NCI-H2081 treated with DMSO at 0.1 percent for 48 hours (cell line): ENCODE measurements at places on chromosomes 4 and X.

- DNase-seq, result no peak
These were observed 47.2 kb upstream of the TMEM33 start for GRCh38 chr4:41887821-41888686.

GRCh38 chr4:171817026-171817425 lies 3.8 kb downstream of the GALNTL6 start:
- DNase-seq, result no peak

DNA sequence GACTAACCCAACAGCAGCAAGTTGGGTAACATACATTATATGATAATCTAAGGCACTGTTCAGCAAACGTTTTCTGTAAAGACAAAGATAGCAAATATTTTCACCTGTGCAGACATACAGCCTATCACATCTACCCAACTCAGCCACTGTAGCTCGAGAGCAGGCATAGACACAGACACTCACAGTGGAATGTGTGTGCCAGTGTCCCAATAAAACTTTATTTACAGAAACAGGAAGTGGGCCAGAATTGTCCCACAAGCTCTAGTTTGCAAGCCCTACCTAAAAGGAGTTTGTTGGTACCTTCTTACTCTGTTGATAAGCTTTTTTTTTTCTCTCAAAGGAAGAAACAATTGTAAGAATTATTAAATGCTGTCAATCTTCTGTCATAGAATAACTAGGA lies 11.9 kb upstream of the FAM9A start:
- DNase-seq, result no peak

DNA sequence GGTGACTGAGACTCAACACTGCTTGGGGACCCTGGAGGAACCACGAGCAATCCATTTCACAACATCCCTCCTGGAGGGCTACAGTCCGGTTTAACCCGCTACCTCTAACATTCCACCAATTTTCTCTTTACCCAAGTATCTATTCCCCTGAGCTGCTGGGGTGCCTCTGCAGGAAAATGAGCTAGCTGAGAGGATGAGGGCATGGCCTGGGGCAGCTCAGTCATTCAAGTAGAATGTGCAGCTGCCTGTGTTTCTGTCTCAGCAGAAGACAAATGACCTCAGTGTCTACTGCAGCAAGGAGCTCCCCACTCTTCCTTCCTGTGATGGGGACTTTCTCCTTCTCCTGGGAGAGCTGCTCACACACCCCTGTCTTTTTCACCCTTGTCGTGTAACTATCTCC lies 120.8 kb downstream of the ZNF518B start:
- DNase-seq, result no peak

DNA sequence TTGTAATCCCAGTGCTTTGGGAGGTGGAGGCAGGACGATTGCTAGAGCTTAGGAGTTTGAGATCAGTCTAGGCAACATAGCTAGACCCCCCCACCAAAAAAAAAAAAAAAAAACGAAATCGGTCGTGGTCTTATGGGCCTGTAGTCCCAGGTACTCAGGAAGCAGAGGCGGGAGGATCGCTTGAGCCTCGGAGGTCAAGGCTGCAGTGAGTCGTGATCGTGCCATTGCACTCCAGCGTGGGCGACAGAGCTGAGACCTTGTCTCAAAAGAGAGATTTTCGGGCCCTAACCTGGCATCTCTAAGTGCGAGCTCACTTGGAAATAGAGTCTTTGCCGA lies 7.0 kb upstream of the LETM1 start:
- no peak for DNase-seq

- DNase-seq, result no peak
These were observed 4.8 kb upstream of the FBXL5 start for GRCh38 chr4:15659768-15660570.

DNA sequence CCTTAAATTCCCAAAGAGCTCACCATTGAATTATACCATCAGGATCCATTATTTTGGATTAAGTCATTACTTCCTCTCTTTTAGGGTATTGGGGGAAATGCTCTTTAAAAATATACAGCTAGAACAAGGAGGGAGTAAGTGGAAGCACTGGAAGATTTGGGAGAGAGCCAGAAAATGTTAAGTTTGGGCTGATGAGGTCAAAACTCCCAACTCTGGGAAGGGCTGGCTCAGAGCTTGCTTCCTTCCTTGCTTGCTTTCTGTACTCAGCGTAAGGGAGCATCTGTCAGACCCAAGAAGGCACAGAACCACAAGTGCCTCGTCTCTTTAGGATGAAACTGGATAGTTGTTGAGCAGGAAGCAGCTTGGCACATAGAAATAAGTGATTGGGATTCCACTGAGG lies 138.2 kb downstream of the GUCY2F start:
- no peak for DNase-seq

DNA sequence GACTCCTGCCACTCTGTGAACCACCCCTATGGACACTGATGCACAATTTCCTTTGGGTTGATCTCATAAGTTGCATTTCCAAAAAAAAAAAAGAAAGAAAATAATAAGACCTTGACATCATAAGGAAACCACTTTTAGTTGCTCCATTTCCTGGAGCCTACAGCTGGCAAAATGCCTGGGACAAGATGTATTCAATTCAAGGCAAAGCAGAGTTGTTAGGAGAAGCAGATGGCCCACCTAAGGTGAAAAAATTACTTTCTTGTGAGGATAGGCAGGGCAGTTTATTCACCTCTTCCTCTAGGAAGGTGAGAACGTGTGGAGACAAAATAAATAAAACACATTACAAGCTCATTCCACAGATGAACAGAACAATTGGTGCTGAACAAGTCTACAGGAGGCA lies 14.1 kb upstream of the SCRG1 start:
- no peak for DNase-seq

DNA sequence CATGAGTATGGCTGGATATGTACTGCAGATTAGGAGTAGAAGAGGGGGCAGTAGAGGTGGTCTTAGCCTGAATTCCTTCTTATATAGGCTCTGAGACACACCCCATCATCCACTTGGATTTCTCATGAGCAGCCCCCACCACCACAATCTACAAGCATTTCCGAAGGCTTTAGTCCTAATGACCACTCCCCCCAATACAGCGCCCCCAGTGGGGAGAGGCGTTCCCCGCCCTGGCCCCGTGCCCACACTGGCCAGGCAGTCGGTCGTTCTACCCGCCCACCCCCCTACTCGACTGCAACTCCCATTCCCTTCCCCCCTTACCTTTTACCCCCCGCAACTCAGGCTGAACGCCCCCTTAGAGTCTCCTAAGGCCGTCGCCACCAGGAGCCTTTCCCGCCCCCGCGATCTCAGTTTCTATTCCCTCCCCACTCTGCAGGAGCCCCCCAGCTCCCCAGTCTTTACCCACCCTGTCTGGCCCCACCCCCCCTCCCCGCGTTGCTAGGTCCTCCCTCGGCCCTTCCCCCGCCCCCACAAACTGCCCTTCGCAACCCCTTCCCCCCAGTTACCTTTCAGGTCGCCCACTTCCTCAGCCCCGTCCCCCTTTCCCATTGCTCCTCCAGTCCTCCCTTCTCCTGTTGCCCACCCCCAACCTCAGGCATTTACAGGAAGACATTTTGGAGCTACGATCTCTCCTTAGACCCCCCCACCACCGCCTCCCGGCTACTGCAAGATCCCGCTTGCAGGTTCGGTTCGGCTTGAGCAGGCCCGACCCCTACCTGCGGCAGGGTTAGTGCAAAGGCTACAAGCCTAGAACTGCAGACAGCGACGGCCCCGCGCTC lies 468 bp downstream of the ZMYM3 start:
- DNase-seq, result no peak

- no peak for DNase-seq
These were observed 53.2 kb upstream of the TNIP3 start for GRCh38 chr4:121217351-121217750.

DNA sequence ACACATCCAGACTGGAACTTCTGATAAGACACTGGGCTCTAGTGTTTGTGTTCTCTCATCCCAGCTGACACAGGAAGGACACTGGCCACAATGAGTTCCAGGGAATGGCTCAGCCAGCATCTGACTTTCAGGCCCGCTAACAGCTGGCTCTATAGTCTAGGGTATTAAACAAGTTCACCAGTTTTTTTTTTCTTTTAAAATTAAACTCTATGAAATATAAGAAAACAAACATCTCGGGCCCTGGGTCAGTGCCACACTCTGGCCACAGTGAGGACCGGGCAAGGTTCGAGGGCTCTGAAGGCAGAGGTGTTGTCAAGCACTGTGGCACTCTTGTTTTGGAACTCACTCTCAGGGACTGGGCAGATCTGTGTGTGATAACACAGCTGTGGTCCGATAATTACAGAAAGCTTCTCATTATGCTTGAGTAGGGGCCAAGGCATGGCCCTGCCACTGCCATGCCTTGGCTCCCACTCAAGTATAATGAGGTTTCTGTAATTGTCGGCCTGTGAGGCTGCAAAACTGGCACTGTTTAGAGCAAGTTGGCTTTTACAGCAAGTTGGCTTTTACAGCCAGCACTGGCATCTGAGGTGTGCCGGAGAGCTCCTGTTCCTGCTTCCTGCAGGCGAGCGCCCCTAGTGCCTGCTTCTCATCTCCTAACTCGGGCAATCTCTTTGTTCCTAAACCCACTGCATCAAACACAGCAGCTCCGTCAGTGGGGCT lies 62.8 kb downstream of the PPP1R2C start:
- DNase-seq, result peak; percentile 4

DNA sequence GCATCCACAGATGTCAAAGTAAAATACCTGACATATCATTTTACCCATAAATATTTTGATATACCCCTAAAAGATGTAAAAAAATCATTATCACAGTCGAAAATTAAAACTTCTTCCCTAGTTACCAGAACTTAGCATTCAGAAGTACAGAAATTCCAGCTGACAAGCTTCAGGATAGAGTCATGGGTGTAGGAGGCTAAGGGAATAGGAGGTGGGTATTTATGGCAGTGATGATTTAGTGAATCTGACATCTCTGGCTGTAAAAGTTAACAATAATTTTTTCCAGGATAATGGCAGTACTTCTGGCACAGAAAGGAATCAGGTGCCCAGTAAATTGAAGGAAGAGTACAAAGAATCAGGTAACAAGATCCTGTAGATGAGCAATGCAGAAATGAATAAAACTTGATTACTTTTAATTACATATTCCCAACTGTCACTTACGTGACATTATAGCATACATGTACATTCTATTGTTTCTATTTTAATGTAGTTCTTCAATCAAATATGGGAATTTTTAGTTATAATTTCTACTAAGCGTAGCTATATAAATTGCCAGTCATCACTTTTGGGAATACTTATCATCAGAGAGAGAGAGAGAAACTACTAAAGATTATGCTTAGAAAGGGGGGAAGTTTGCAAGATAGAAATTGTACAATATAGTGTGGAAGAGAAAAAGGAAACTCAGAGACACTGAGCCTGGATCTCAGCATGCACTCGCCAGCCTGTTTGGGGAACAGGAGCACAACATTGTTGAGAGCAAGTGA lies 143.4 kb downstream of the TMEM144 start:
- no peak for DNase-seq

- no peak for DNase-seq
These were observed 72.2 kb downstream of the RASGEF1B start for GRCh38 chr4:81399306-81400086.

- DNase-seq, result no peak
These were observed 21.5 kb upstream of the GRPEL1 start for GRCh38 chr4:7089213-7089986.

- no peak for DNase-seq
These were observed 8.7 kb downstream of the RXFP1 start for GRCh38 chr4:158530381-158530780.

DNA sequence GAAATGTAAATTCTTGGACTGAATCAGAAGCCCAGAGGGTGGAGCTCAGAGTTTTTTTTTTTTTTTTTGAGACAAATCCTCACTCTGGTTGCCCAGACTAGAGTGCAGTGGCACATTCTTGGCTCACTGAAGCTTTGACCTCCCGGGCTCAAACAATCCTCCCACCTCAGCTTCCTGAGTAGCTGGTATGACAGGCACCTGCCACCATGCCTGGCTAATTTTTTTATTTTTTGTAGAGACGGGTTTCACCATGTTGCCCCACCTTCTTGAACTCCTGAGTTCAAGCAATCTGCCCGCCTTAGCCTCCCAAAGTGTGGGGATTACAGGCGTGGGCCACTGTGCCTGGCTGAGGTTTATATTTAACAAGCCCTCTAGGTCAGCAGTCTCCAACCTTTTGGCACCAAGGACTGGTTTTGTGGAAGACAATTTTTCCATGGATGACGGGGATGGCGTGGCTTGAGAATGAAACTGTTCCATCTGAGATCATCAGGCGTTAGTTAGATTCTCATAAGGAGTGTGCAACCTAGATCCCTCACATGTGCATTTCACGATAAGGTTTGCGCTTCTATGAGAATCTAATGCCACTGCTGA lies 76.7 kb downstream of the FHIP1A start:
- no peak for DNase-seq

DNA sequence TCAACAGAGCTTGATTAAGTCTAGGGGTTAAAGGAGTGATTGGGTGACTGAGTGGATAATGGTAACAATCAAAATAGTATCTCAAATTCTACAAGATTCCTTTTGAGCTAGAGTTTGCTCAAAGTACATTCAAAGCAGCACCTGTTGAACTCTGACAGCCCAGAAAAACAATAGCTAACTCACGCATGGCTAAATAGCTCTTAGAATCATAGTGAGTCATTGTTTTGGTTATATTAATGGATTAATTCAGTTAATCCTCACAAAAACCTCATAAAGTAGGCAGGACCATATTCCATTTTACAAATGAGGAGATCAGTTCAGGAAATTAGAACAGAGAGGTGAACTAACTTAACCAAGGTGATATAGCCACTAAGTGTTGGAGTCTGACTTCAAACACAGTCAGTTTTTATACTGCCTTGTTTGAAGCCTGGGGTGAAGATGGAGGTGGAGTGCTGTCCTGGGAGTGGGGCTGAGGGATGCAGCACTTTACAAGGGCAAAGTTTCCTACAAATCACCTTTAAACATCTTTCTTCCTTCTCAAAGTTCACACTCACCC lies 35.9 kb upstream of the PPM1K start:
- DNase-seq, result no peak

DNA sequence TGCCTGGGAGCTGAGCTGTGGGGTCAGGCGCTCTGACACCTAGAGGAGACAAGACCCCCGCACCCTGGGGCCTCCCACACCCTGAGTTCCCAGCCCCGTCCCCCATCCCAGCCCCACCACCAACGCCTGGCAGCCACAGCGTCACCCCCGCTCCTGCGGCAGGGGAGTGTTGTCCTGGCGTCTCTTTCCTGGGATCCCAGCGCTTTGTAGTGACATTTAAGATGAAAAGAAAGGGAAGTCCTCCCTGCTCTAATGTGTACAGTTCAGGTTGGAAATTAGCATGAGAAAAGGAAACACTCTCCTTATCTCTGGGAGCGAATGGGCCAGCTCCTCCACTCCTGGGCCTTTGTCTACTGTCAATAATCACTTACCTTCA lies 112.1 kb downstream of the FAM53A start:
- no peak for DNase-seq

DNA sequence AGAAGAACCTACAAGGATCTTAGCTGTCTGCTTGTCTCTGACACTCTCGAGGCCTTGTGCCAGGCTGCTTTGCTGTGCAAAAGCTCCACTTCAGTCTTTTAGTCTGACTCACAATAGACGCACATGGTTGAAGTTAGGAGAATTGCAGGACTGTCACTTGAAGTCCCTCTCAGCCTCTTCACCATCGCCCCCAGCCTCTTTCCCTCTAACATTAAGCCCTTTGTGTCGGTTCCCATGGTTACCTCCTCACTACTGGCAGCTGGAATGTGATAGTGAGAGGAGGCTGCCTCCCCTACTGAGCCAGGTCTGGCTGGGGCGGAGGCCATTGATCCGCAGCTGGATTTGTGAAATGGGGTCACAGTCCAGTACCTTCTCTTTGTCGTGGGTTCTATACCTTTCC lies 201.8 kb downstream of the SOWAHB start:
- no peak for DNase-seq

GRCh38 chrX:17882680-17883079 lies 21.6 kb upstream of the RAI2 start:
- no peak for DNase-seq
